A673 (cell line): ENCODE measurements at places on chromosomes 2 and 18.

DNA sequence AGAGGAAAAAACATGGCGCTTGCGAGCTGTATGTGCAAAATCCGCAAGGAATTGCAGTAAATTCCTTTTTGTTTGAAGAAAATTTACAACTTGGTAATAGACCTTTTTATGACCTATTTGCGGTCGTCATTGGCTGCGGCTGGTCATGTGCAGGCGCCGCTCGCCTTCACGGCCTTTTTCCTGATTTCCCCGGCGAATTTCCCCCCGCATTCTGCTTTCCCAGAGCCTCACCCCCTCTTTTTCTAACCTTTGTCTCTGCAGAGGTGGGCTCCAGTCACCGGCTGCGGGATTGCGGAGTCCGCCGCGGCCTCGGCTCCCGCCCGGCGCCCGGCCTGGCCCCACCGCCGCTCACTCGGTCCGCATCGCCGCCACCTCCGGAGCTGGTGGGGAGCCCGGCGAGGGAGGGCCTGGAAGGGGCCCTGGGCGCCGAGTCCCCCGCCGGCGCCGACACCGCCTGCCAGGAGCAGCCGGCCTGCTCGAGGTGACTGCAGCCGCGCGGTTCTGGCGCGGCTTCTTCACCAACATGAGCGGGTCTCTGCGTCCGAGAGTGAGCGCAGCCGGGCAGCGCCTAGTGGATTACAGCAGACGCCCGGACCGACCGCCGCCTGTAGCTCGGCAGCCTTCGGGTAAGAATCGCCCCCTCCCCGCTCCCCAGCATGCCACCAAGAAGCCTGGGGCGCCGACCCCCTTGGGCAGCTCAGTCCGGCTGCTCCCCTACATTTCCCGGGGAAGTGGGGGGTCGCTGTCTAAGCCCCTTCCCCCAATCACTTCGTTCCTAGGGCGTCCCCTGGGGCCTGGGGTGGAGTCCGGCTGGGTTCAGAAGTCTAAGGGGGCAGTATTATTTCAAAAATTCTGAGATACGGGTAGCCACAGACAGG, 7.1 kb downstream of the HOXD8 start:
- peak; percentile 76 for DNase-seq

DNA sequence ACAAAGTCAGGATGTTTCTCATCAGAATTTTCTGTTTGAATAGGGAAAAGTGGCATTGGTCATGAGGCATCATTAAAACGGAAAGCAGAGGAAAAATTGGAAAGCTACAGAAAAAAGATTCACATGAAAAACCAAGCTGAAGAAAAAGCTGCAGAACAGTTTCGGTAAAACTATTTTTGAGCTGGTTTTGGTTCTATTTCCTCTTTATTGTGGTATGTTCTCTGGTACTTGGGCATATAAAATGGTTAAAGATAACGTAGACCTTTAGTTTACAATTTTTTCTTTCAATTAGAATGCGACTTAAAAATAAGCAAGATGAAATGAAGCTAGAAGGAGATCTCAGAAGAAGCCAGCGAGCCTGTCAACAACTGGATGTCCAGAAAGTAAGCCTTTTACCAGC, 7.6 kb downstream of the GPATCH11 start:
- no peak for DNase-seq

GRCh38 chr2:25105336-25106085, 62.9 kb downstream of the POMC start:
- no peak for DNase-seq

DNA sequence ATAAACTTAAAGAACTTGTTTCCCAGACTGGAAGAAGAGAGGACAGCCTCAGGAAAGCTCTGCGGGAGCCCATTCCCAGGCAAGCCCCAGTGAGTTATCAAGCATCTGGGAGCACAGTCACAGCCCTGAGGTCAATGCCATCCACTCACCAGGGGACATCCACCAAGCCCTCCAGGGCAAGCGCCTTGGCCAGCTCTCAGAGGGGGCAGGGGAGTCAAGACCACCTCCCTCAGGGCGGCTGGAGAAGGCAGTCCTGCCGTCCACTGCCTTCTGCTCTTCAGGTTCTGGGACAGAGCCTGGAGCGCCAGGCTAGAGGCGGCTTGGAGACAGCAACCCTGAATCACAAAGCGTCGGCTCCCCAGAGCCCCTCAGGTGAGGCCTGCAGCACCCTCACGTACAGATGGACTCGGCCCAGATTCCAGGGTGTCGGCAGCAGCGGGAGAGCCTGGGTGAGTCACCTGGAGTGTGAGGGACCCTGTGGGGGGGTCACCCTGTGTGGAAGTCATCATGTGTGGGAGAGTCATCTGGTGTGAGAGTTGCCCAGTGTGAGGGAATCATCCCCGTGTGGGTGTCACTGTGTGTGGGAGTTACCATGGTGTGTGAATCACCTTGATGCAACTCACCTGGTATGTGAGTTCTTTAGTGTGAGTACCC, 100.9 kb upstream of the TEX51 start:
- no peak for DNase-seq

DNA sequence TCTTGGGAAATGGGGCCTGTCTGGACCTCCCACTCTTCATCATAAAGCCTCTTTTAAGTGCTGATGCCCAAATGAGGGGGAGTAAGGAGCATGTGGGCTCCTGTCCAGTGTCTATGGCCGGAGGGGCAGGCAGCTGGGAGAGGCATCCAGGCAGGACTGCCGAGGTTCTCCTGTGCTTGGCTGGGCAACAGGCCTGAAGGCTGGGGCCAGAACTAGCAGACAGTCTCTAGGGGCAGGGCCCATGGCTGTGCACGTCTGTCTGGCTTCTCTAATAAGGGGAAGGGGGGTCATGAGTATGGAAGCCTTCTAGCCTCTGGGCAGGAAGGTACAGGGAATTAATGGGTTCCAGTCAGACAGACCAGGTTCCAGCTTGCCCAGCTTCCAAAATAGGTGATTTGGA, 128.6 kb downstream of the SMAD2 start:
- no peak for DNase-seq

DNA sequence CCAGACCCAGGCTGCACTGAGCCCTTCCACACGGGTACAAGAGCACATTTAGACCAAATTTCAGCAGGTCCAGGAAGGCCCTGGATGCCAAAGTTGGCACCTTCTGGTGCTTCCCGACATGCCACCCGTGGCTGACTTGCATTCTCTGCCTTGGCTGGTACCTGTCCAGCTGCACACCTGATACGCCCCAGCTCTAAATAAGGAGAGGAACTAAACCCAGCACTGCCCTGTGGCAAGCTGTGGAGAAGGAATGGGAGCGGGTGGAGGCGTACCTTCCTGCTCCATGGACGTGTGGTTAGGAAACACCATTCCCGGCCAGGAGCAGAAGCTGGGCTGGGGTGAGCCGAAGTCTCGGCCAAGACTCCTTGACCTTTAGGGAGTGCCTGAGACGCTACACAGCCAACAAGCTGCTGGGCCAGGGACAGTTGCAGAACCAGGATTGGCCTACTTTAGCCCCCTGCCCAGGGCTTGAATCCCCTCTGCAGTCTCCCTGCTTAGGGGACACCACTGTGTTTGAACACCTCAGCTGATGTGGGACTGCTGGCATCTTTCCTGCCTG, 86.5 kb upstream of the TAF1B start:
- no peak for DNase-seq

GRCh38 chr2:219541611-219542180, 1.9 kb downstream of the CHPF start:
- DNase-seq = peak; percentile 75

DNA sequence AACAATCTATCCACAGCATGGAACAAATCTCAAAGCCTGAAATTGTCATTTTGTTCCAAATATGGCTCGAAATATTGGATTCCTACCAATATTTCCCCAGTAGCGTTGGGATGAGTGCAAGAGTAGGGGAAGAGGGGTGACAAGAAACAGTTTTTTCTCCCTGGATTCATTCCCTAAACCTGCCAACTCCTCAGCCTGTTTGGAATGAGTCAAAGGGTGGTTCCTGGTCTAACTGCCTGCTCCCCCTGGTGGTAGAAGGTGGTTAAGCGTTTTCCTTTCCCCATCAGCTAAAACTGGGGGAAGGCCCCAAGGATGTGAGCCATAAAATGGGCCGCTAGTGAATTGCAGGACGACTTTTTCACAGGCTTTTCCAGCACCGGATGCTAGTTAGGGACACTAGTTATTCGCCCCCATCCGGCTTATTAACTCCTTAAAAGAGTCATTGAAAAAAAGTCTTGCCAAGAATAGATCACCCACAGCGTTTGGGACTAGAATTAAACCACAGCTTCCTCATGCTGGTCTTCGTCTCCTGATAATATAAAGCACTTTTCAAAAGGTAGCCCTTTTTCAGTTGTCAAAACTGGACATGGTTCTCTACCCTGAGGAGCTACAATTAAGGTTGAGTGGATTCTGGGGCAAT, 72.5 kb downstream of the DHRS9 start:
- DNase-seq = peak; percentile 72

GRCh38 chr2:120251880-120252224, 800 bp upstream of the RALB start:
- no peak for DNase-seq

DNA sequence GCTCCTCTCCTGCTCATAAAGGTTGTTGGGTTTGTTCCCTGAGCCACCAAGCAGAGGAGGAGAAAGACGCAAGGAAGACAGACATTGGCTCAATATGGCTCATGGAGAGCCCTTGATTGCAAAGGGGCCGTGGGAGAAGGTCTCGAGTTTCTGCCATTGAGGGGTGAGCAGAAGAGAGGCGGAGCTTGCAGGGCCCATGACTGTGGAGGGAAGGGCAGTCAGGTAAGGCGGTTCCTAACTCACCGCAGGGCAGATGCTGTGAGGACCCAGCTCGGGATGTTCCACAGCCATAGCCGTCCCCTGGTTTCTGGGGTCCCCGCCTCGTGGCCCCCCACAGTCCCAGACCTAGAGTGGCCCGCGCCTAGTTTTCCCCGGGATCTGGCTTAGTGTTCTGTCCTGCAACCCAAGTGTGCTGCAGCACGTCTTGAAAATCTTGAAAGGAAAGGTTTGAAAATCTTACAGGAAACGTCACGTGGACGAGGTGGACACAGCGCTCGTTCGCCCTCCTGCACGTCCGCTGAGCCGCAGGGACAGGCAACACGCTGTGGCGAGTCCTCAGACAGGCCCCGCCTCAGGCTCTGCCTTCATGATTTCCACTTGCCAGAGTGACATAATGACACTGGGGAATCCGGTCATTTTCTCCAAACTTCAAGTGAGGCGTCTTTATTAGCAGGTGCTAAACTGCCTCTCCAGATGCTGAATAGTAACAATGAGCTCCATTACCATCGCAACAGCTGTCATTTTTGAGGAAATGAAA, 105.5 kb upstream of the HDAC4 start:
- no peak for DNase-seq

GRCh38 chr2:105396254-105397024, 2.4 kb downstream of the FHL2 start:
- no peak for DNase-seq

DNA sequence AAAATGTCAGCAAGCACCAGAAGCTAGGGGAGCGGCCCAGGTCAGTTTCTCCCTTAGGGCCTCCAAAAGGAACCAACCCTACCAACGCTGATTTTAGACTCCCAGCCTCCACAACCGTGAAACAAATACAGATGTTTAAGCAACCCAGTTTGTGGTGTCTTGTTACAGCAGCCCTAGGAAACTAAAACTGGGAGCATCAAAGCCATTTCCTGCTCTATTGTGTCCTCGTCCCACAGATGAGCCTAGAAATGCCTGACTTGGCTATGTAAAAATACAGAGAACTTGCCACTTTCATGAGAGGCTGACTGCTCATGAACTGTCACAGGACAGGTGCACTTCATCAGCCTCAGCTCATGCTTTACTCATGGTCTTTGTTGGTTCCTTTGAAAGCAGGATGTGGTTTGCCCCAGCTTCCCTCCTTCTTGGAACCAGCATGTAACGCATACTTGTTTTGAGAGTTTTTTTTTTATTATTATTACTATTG, 97.6 kb upstream of the SLC39A10 start:
- peak; percentile 88 for DNase-seq

GRCh38 chr2:230717600-230717999, 5.0 kb downstream of the CAB39 start:
- no peak for DNase-seq

DNA sequence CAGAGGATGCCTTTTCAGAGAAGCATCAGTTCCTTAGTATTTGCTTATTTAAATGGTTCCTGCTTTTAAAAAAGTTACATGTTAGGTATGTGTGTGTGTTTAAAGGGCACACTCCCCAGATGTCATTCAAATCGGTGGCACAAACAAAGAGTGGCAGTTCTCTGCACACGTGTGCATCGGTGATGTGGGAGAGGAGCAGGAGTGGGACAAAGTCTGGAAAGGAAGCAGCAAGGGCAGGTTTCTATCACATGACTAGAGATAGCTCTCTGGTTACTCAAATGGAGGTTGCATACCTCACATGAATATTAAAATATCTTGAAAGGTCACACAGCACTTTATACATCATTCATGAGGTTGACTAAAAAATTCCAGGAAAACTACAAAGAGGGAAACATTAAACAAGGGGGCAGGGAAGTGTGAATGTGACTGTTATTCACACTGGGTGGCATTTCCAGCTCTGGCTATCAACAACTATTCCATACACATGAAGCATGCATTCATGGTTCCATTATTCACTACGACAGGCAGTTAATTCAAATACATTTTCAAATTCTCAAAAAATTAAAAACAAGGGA, 64.7 kb downstream of the SEPTIN10 start:
- DNase-seq = no peak

- DNase-seq = peak; percentile 11
Measured at GRCh38 chr2:467892-468647, 180.2 kb upstream of the ALKAL2 start.

GRCh38 chr2:238326801-238327365, 6.6 kb downstream of the TRAF3IP1 start:
- no peak for DNase-seq

DNA sequence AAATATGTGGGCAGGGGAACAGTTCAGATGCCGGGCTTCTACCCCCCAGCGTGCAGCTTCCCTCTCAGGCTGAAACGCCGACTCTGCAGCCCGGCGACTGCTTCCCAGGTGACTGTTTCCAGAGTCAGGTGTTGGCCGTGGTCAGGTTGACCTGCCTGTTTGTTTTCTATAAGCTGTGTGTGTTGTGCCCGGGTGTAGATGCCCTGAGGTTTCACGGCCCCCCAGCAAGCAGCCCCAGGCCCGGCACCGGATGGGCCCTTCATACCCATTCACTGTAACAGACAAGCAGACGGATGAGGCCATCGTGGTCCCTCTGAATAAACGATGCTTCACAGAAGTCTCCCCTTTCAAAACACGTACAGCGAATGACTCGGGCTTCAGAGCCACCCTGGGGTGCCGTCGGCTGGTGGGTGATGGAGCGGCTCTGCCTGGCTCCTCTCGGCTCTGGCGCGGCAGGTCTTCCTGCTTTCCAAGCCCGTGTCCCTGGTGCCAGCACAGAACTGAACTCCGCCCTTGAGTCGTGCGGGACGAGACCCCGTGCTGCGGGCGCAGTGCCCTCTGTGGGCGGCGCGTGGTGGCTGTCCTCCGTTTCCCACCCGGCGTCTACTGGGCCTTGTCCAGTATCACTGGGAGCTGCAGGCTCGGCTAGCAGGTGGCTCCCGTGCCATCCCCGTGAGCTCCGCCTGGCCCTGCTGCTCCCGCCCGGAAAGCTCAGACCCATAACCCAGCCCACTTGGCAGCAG, 15.0 kb upstream of the KCNG2 start:
- DNase-seq = no peak

- DNase-seq = no peak
Measured at GRCh38 chr2:74188018-74188601, 9.4 kb upstream of the MOB1A start.
